ENCODE measurements at places on chromosomes 2 and 18.

DNA sequence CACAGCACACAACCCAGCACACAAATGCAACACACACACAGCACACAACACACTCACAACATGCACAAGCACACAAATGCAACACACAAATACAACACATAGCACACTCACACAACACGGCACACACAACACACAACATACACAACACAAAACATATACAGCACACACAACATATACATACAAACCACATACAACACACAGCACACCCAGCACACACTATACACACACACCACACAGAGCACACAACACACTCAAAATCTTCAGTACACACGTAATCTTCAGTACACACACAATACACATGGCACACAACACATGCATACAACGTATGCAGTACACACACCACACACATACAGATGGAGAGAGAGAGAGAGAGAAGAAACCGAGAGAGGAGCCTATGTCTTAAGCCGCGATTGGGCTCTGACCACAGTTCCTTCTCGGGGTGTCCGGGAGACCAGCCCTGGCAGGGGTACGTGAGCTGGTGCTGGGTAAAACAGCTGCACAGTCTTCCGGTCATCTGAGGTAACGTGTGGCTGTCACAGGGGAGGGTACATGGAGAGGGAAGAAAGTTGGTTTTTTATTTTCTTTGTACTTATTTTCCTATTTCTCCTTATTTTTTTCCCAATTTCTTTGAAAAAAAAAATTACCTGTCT is 25.1 kb downstream of the POU3F3 start:
- no peak for DNase-seq

- DNase-seq = no peak
Observed at GRCh38 chr2:41871080-41871479, 176.7 kb upstream of the PKDCC start.

GRCh38 chr2:106192752-106193689 is 1.1 kb downstream of the UXS1 start:
- DNase-seq = peak; percentile 49

DNA sequence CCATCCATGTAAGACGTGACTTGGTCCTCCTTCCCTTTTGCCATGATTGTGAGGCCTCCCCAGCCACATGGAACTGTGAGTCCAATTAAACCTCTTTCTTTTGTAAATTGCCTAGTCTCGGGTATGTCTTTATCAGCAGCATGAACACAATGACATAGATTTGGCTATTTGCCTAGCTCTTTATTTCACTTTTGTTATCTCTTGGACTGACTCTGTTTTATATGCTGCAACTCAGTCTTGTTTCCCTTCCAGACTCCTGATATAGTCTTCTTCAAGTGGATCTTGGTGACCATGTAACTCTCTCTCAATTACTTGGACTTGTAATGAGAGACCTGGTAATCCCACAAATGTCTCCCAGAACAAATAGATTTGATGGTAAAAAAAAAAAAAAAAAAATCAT is 627.6 kb downstream of the CCDC85A start:
- DNase-seq = no peak

- DNase-seq = no peak
Observed at GRCh38 chr2:216159646-216160045, 50.5 kb downstream of the XRCC5 start.
